GM12864 (cell line): ENCODE measurements at places on chromosomes 7 and 10.

DNA sequence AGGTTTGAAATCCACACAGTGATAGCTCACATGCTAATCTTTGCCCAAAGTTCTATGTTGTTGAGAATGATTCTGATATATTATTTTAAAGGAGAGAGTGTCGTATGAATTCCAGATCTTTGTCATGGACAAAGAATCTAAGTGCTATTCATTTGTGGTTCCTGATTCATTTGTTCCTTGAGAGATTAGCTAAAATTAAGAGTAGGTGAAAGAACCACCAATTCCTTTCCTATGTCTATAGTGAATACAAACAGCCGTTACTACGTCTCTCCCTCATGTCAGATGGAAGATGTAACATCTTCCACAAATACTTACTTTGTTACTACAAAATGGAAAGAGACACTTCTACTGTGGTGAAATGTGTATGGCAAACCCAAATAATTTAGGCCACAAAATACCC, 3.3 kb upstream of the PLXDC2 start:
- DNase-seq = no peak

- DNase-seq = no peak
Observed at GRCh38 chr10:5592070-5592469, 67.3 kb downstream of the CALML3 start.

GRCh38 chr10:43126759-43127424, 11.4 kb upstream of the CSGALNACT2 start:
- DNase-seq = no peak

GRCh38 chr10:21314111-21314626, 211.3 kb downstream of the SKIDA1 start:
- no peak for DNase-seq

GRCh38 chr10:127877699-127878098, 15.0 kb downstream of the CLRN3 start:
- no peak for DNase-seq

DNA sequence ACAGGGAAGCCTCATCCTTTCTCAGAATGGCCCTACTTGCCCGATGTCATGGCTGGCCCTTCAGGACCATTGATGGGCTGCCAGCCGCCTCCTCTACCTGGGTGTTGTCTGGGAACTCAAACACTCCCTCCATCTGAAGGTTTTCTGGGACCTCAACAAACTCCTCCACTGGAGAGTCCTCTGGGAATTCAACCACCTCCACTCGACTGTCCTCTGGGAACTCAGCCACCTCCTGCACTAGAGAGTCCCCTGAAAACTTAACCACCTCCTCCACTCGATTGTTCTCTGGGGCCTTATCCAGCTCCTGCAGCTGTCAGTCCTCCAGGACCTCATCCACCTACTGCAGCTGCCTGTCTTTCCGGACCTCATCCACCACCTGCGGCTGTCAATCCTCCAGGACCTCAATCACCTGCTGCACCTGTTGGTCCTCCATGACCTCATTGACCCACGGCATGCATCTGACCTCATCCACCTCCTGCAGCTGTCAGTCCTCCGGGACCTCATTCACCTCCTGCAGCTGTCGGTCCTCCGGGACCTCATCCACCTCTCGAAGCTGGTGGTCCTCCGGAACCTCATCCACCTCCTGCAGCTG, 37.1 kb downstream of the MAT1A start:
- no peak for DNase-seq

DNA sequence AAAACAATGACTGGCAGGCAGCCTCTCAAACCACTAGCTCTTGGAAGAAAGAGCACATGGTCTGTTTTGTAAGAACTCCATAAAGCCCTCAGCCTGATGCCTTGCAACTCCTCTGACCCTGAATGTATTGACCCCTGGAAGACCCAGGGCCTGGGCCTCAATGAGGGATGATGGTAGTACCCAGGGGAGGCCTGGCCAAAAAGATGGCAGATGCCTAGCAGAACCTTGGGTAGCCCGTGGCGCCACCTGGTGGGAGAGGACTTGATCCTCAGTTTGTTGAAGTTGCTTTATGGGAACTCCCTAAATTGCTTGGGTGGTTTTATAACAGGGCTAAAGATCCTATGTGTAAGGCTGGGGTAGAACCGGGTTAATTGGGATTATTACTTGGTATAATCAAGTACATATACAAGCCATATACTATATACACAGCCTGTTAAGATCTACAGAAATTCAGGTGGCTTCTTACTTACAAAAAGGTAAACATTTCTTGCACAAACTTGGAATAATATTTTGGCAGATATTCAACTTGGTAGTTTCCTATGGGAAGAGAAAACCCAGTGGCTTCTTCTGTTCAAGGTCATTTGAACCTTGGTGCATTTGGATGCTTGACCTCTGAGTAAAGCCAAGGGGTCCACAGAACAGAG, 95.8 kb upstream of the CACUL1 start:
- DNase-seq = peak; percentile 27

- DNase-seq = no peak
Observed at GRCh38 chr7:90216771-90217170, 5.2 kb downstream of the STEAP2 start.

DNA sequence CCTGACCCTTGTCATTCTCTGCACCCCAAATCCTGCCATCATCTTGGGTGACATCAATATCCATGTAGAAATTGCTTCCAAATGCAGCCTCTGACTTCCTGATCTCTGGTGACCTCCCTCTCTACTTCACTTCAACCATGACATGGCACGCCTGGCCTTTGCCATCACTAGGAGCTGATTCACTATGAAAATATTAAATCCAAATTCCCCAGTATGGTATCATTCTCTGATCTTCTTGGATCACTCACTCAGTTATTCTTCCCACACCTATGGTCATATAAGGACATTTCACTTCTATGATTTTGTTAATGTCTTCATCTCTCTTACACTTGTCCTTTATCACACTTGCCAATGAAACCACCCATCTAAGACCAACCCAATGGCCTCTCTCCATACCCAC, 73.7 kb upstream of the ODAD2 start:
- DNase-seq = no peak

- DNase-seq = no peak
Observed at GRCh38 chr7:132099163-132099562, 477.1 kb downstream of the PLXNA4 start.

DNA sequence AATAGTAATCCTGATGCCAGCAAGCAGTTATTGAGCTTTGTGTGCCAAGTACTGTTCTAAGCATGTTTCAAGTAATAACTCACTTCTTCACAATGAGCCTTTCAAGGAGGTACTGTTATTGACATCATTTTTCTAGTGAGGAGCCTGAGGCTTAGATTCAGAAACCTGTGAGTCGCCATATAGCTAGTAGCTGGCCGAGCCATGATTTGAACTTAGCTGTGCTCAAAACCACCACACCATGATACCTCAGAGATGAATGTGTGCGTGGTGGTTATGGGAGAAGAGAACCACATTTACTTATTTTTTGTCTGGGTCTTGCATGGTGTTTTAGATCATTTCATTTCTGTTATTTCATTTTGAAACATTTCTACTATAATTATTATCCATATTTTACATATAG, 578.9 kb downstream of the AUTS2 start:
- no peak for DNase-seq
